ENCODE measurements at places on chromosomes 16 and 17.

DNA sequence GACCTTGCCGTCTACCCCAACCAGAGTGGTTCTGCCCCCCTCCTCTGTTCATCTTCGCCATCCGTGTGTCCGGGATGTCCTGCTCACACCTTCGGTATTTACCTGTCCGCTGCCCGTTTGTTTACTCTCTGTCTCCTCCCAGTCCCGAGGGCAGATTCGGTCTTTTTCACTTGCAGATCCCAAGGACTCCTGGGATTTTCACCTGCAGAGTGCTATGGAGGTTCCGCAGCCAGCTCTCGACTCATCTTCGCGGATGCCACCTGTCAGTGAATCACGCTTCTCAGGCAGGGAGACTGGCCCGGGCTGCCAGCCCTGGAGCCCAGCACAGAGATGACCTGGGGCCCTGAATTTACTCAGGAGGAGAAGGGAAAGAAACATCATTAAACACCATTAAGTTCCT, 8.1 kb downstream of the CRISPLD2 start:
- DNase-seq: no peak

GRCh38 chr16:23155445-23156049, 6.3 kb upstream of the USP31 start:
- no peak for DNase-seq

DNA sequence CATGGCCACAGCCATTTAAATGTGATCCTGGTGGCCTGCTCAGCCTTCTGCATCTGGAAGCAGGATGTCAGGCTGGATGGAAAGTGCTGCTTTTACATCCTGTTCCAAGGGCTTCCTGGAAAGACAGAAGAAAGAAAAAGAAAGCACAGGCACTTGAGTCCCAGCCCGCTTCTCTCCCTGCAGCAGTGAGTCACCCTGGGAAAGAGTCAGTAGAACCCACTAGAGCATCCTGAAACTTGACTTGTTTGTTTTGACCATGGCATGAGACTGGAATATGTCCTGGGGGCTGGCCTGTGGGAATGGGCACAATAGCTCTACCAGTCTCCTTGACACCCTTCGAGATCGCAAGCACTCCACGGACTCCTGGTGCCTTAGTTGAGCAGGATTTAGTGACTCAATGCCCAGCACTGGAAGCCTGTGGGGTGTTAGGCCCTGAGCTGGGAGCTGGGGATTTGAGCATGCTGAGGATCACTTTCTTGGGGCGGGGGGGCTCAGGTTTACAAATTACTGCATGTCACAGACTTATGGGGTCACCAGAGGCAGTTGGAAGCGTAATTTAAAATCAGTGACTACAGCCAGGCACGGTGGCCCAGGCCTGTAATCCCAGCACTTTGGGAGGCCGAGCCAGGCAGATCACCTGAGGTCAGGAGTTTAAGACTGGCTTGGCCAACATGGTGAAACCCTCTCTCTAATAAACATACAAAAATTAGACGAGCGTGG, 22.1 kb upstream of the GNA13 start:
- no peak for DNase-seq

- no peak for DNase-seq
Measured at GRCh38 chr17:7955414-7956227, 23.6 kb downstream of the CNTROB start.

DNA sequence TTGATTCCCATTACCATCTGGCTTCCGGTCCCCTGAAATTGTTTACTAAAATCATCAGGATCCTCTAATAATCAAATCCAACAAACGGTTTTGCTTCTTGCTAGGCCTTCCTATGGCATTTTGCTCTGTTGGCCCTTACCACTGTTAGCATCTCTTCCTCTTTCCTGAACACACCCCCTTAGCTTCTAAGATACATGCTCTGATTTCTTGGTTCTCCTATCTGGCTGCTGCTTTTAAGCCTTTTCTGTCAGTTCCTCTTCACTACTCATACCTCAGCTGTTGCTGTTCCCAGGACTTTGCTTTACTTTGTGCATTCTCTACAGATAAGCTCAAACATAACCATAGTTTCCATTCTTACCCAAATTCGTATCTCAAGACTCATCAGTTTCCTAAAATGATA, 11.4 kb downstream of the CAPNS2 start:
- no peak for DNase-seq

- no peak for DNase-seq
Measured at GRCh38 chr17:79792984-79793923, 3.6 kb downstream of the CBX8 start.

GRCh38 chr17:17060001-17060922, 18.0 kb downstream of the MPRIP start:
- DNase-seq: no peak

Measured in activated T-helper 2 cell treated with anti-CD3 and anti-CD28 coated beads, Interferon-gamma antibody, Interleukin-2, Interleukin-4, amounts not matched to agents 10 μg/mL and 5 μg/mL and 100 μg/mL, durations not matched to agents 14 hours and 24 hours and 36 hours (primary cell).